Stimulated activated CD4-positive, alpha-beta T cell treated with anti-CD3 and anti-CD28 coated beads, Interleukin-1b, Interleukin-23, amount 100 ng/mL, for 1 hour (primary cell): ENCODE measurements at places on chromosomes 4 and X.

- DNase-seq, result no peak
Measured at GRCh38 chr4:38781854-38782261, 932 bp downstream of the TLR10 start.

GRCh38 chr4:127731406-127731805 is 1.2 kb downstream of the SLC25A31 start:
- no peak for DNase-seq

DNA sequence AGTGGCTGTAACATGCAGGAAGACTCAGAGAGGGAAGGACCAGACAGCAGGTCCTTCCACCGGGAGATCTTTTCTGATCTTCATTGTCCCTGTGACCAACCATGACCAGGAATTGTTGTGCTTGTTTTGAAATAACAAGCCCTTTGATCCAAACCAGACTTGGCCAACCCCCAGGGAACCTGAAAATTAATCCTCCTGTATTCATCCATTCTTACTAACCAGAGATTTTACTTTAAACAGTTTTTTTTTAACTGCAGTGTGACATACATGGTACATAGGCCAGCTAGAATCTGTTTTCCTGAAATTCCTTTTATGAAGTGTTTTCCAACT is 4.0 kb downstream of the WFS1 start:
- no peak for DNase-seq

DNA sequence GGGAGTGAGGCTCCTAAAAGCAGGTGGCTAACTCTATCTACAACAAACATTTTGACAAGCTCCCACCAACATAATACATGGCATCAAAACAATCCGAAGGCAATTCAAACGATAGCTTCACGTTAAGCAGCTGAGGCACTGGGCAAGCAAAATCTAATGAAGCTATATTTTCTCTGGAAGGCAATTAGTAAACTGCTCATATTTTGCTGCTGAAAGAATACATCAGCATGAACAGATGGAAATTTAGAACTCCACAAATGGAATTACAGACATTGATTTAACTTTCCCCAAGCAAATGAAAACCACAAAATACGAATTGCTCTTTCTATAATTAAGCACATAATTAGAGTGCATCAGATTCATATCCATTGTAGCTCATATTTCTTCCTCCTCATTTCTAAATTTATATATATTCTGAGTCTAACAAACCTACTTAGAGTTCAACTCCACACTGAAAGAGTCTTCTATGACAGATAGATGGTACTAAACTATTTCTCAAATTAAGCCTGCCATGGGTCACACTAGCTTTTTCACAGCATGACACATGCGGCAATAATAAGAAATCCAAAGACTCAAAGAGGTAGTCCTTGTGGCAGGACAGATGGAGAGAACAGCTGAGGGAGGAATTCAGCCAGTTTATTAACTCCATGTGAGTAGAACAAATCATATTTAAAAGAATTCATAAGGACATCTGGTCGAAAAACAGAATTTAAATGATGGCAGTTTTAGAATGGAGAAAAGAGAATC is 305.4 kb downstream of the MAPK10 start:
- DNase-seq, result no peak

GRCh38 chr4:102477657-102478056 is 23.5 kb upstream of the NFKB1 start:
- no peak for DNase-seq

GRCh38 chr4:186752325-186752724 is 28.7 kb upstream of the FAT1 start:
- DNase-seq, result no peak

GRCh38 chr4:37740546-37740945 is 54.4 kb upstream of the RELL1 start:
- no peak for DNase-seq

- no peak for DNase-seq
Measured at GRCh38 chr4:26145212-26145611, 175.6 kb upstream of the RBPJ start.

GRCh38 chr4:148120216-148120615 is 322.0 kb downstream of the NR3C2 start:
- DNase-seq, result no peak

DNA sequence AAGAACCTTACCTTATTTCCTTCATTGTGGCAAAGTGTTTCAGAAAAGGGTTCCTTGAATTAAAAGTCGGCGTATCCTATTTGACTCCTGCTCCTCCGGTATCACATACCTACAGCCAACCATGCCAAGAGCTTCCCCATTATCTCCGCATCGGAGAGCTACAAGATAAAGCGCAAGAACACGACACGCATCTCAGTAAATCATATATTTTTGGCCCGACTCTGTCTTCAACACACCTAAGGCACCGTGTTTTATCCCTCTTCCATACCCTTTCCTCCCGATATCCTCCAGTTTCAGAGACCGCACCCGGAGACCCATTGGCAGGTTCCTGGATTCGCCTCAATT is 497 bp upstream of the THAP9 start:
- no peak for DNase-seq

GRCh38 chr4:90211174-90211573 is 84.0 kb downstream of the CCSER1 start:
- no peak for DNase-seq

DNA sequence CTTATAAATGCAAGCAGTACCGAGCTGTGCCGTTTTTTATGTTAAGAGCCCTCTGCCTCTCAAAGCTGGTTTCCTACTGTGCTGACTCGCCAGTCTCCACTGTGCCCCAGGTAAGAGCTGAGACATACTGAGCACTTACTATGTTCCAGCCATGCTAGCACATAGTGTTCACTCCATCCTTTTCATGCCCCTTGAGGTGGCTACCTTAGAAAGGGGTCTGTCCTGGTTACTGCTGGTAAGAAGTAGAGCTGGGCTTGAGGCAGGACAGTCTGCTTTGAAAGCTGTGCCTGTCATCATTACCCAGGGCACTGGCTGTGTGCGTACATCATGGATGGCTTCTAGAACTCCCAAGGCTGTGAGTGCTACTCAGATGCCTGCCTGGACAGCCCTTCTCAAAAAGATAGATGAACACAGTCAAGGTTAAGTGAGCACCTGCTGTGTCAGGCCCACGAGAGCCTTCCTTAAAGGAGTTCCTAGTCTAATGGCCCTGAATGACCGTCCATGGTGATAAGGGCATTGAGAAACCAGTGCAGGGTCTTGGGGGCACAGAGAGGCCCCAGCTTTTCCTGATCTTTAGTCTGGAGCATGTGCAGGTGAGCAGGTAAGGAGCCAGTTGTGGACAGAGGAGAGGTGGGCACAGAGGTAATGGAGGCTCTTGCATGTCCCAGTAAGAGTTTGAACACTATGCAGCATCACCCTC is 1.6 kb downstream of the STK32B start:
- no peak for DNase-seq

DNA sequence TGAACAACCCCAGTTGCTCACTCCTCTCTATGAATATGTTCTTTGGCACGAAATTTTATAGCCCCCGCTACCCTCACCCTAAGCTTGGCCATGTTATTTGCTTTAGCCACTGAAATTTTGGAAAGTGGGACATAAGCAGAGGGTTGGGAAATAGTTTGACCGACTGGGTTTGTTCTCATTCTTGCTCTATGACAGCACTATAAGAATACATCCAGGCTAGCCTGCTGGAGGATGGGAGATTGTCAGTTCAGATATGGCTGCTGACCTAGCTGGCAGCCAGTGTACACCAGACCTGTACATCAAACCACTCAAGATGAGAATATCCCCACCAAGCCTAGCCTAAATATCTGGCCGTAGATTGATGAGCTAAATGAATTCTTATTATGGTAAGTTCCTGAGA is 298.1 kb downstream of the PDGFC start:
- DNase-seq, result no peak

- no peak for DNase-seq
Measured at GRCh38 chr4:152991398-152991797, 55.3 kb downstream of the FHDC1 start.

DNA sequence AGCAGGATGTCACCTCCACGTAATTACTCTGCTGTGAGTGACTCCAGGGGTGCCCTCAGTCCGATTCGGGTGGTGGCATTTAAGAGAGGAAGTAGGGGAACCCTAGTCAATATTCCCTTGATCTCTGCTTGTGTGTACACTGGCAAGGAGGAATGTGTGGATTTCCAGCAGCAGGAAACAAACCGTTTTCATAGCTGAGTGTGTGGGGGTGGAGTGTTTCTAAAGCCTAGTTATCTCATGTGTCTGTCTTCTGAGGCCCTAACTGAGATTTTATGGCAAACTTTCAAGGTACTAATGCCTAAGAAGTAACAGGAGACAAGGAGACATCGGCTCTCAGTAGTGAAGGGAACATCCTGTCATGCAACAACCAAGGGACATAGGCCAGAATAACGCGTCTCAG is 6.6 kb upstream of the CLDN24 start:
- no peak for DNase-seq

GRCh38 chr4:74369855-74370254 is 4.9 kb downstream of the EREG start:
- no peak for DNase-seq

- DNase-seq, result peak; percentile 32
Measured at GRCh38 chrX:38803588-38804431, 2.6 kb downstream of the MID1IP1 start.

DNA sequence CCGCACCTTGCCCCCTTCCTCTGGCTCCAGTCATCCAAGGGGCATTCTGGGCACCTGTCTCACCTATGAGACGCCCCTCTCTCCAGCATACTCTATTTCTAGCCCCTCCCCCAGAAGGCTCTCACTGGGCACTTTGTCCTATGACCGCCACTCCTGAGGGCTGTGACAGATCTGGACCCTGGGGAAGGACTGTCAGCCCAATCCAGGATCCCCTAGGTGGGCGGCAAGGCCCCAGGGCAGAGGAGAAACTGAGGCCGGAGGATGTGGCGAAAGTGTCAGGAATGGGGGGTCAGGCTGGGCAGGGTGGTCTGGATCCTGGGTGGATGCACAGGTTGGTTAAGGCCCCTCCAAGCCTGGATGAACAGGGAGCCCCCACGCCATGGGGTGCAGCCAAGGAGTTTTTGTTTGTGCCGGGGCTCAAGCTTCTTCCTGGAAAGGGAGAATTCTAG is 16.2 kb upstream of the NAT8L start:
- no peak for DNase-seq

DNA sequence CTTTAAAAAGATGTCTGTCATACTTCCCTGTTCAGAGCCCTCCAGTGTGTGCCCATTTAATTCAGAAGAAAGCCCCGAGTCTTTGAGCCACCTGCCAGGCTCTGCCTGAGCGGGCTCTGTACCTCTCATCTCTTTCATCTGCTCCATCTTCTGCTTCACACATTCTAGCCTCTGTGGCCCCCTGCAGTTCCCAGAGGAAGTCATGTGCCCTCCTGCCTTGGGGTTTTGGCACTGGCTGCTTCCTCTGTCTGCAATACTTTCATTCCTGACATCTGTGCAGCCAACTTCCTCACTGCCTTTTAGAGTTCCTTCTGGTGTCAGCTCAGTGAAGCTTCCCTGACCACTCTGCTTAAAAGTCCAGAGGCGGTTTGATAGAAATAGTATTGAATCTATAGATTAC is 6.2 kb upstream of the STK32B start:
- no peak for DNase-seq

DNA sequence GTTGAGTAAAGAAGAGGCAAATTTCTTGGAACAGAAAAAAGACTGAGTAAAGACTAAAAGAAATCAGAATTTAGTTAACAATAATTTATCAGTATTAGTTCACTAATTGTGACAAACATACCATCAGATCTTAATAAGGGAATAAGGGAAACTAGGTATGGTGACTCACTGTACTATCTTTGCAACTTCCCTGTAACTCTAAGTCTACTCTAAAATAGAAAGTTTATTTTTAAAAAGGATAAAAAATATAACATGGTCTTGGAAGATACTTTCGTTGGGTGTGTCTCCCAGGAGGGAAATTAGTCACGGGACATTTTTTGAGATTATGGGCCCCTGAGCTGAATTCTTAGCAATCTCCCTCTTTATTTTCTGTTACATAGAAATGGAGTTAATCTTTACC is 97.3 kb downstream of the EMCN start:
- no peak for DNase-seq

- no peak for DNase-seq
Measured at GRCh38 chrX:39158801-39159657, 357.8 kb downstream of the MID1IP1 start.

DNA sequence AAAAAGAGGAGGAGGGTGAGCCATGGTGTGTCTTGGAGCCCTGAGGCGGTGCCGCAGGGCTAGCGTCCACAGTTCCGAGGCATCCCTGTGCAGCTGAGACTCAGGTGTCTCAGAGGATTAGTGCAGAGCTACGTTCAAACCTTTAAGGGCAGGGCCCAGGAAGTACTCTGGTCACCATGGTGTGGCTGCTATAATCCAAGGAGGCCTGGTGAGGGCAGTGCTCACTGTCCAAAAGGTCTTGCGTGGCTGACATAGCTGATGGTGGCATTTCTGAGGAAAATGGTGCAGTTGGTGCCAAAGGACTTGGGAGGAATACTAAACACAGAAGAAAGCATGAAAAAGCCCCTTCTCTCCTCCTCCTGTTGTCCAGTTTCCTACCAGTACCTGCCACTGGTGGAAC is 146.9 kb downstream of the DCHS2 start:
- DNase-seq, result no peak

GRCh38 chr4:187632260-187632995 is 363.1 kb upstream of the ZFP42 start:
- DNase-seq, result no peak

- DNase-seq, result no peak
Measured at GRCh38 chr4:80144676-80145470, 52.4 kb upstream of the PRDM8 start.

DNA sequence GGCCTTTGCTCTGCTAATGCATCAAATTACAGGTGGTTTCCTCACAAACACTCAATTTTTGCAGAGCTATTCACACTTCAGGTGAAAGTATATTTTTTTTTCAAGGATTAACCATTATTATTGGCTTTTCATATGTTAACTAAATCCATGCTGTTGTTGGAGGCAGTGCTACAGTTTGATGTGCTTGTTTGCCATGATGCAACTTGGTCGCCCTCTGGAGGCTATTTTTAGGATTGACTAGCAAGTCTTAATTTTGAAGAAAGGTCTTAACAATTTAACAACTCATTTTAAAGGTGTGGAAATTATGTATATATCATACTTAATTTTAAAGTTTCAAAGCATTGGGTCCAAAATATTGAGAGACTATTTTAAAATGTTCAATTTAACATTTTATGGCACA is 168.8 kb upstream of the FAM47A start:
- DNase-seq, result no peak

DNA sequence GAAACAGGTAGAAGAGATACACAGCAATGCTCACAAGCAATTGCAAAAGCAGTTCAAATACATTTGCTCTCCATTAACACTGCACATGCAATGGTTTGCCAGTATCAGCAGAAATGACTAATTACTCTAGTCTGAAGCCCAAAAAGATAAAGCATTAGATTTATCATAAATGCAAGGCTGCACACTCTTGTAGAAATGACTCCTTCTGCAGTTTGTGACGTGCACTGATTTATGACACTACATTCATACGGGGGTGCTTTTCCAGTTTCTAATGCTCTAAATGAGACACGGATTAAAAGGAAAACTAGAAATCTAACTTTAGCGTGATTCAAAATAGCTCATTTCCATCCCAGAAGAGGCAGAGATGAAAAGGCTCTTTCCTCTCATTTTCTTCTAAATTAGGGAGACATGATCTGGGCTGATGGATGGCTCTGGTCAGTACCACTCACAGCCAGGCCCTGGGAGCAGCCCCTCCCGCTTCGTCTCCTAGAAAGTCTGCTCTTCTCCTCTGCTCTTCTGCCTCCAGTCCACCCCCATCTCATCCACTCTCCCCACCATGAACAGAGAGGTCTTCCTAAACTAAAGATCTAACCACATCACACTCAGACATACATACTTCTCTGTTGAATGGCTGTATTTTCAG is 33.2 kb downstream of the PPP2R2C start:
- no peak for DNase-seq

- no peak for DNase-seq
Measured at GRCh38 chr4:154807042-154807630, 26.1 kb downstream of the RBM46 start.
